SIG-M5 (cell line): ENCODE measurements at places on chromosomes 6 and 20.

DNA sequence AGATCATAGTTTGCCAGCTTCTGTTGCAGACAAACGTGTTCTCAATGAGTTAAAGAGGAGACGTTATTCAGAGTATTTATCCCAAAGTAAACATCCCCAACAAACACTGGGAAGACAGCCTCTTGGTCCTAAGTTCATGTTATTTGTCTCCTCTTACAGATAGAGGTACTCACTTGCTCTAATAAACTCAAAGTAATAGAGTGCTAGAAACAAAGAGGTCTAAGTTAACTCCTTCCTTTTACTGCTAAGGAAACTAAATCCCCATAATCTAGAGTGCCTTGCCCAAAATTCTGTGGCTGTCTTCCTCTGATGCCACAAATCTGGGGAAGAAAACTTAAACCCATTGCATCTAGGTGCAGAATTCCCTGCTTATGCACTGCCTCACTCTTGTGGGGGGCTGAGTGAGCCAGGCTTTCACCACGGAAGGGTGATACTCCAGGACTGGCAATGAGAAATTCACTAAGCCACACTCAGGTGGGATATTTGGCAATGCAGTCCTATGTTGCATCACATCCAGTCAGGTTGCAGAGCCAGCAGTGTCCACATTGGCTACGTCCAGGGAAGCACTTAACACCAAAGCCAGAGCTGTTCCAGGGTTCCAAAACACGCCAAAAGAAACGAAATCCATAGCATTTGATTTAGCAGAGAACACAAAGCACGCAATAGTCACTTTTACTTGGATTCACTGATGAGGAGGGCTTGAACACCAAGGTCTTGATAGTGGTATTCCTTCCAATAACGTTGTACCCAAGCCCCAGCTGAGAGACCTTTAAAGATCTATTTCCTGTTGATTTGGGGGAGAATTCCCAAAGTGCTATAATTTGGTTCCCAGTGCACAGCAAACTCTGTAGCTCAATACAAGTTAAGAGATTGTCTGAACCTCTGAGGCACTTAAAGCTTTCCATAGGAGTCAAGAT lies 81.0 kb upstream of the FOXQ1 start:
- DNase-seq, result no peak

DNA sequence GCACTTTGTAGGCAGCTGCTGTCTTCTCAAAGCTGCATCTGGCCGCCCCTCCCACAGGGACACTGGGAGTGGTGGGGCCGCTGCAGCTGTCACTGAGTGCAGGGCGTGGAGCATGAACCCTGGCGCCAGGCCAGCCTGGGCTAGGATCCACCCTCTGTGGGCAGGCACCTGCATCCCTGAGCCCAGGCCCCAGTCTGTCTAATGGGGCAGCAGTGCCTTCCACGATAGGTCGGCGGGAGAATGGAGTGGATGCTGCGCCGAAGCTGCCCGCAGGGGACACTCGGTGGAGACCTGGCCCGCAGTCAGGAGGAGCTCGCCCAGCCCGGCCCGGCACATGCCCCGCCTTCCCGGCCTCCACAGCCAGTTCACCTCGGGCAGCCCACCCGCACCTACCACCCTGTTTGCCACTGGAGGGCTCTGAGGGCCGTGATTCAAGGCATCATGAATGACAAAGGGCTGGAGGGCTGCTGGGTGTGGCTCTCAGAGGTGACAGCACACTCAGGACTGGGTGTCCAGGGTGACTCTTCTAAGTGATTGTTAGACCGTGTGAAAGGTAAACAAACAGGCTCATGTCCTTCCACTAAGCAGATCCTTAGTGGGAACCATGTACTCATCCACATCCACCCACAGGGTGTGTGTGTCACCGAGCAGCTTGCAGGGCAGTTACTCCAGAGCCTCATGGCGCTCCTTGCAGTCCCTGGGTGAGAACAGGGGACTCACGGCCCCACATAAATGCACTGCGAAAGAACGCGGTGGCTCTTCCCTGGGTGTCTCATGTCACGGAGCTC lies 133.9 kb downstream of the AGPAT4 start:
- no peak for DNase-seq

DNA sequence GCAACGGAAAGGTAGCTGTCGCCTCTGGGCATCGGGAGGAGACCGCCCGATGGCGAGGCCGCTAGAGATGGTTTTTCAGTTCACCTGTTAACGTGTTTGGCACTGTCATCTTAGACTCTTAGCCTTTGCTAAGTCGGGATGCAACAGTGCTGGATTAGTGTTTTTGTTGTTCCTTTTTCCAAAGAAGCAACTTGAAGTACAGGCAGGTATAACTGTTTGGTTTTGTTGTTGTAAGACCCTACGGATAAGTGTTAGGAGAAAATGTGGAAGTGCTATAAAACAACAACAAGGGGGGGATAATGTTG lies 723 bp downstream of the MANEA start:
- no peak for DNase-seq

GRCh38 chr6:88050140-88050818 lies 2.6 kb downstream of the SPACA1 start:
- DNase-seq, result peak; percentile 23
